ENCODE measurements at places on chromosomes 4 and X.

DNA sequence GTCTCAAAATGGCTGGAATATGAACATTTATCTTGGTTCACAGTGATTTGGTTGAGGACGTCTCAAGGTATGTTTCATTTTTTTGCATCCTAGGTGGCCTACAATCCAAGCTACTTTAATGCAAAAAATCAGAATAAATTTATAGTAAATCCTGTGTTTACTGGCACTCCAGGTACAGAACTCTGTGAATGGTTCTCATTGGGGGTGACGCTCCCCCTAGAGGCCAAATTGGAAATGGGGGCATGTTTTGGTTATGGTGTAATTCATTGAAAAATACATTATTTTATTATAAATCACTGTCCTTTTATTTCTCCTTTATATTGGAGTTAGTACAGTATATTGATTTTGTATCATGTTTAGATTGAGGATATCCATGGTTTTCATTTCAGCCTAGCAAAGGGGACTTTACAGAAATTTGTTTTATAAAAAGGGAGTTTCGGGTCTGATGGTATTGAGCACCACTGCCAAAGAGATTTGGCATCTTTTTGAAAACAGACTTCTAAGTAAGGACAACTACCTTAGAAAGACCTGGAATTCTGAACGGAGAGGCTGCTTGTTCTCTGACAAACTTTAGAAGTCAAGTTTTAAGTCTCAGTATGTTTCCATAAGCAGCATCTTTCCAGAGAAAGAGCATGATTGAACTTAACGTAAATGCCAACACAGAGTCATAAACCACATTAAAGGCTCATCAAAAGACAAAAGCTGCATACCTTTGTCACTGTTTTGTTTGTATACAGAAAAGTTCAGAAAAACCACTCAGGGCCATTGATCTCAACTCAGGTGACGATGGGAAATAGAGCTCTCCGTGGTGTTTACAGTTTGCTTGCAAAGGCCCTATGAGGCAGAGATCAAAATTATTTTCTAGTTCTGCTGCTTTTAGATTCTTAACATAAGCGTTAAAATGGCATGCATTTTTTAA, 19.4 kb downstream of the MTM1 start:
- DNase-seq: no peak

- DNase-seq: no peak
Observed at GRCh38 chr4:188484256-188484655, 345.0 kb downstream of the TRIML1 start.

DNA sequence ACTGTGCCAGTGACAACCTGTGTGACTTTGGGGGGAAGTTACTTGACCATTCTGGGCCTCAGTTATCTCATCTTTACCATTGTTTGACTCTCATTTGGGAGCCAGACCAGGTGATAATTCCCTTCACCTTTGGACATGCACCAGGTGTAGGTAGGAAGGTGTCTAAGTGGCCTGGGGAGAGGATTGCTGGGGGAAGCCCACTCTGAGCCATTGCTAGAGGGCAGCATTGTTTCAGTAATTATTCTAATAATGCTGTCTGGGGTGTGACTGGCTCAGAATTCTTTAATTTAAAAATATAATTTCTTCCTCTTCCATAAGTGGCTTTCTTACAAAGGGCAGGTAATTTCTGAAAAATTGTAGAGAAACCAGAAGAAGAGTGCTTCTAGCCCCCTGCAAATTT, 104.3 kb downstream of the RTL9 start:
- DNase-seq: no peak

GRCh38 chr4:67273666-67274065, 271.6 kb downstream of the CENPC start:
- no peak for DNase-seq

GRCh38 chr4:90215286-90215685, 88.1 kb downstream of the CCSER1 start:
- DNase-seq: no peak

DNA sequence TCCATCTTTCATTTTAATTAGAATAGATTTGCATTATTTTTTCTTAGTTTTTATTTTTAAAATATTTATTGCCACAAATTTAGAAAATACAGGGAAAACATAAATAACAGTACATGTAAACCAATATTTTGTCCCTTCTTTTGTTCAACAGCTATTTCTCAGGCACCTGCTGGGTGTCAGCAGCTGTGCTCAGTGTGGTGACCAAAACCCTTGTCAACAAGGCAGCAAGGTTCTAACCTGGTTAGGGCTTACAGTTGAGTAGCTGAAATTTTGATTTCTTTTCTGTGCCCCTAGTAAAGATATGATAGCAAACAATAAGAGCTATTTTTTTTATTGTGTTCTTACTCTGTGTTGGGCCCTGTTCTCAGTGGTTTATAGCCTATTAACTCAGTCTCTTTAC, 128.1 kb downstream of the PTTG2 start:
- no peak for DNase-seq

GRCh38 chr4:5004496-5004895, 14.8 kb downstream of the CYTL1 start:
- no peak for DNase-seq

DNA sequence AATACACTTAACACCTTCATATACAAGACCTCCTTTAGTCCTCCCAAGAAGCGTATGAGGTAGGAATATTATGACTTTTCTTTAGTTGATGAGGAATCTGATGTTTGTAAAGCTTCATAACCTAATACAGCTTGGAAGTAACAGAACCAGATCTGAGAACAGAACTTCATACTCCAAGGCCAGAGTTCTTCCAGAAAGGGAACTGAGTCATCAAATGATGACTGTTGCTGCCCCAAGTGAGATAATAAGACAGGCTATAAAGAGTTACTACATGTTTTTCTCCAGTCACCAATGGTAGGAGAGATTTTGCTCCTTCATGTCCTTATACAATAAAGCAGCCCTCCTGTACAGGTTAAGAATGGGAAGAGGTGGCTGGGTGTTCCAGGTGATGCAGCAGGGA, 74.3 kb upstream of the ANXA3 start:
- peak; percentile 13 for DNase-seq

- no peak for DNase-seq
Observed at GRCh38 chr4:75063433-75063832, 130.5 kb downstream of the PARM1 start.

GRCh38 chr4:110087070-110087708, 111.2 kb downstream of the ELOVL6 start:
- DNase-seq: peak; percentile 70

DNA sequence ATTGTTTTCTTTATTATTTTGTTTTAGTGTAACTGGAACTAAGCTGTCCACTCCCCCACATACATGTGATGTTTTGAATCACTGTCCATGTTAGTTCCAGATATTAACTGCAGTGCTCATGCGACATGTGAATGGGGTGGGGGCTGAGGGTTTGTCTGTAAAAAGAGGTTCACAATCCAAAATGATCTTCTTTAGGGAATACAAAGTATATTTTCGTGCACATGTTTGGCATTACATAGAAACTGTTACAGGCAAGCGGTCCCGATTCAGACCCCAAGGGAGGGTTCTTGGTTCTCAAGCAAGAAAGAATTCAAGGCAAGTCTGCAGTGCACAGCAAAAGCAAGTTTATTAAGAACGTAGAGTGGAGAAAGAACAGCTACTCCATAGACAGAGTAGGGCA, 296.5 kb upstream of the CLNK start:
- DNase-seq: no peak

GRCh38 chrX:110015032-110015431, 12.1 kb downstream of the TMEM164 start:
- DNase-seq: no peak

GRCh38 chr4:124337874-124338273, 374.7 kb downstream of the ANKRD50 start:
- no peak for DNase-seq

DNA sequence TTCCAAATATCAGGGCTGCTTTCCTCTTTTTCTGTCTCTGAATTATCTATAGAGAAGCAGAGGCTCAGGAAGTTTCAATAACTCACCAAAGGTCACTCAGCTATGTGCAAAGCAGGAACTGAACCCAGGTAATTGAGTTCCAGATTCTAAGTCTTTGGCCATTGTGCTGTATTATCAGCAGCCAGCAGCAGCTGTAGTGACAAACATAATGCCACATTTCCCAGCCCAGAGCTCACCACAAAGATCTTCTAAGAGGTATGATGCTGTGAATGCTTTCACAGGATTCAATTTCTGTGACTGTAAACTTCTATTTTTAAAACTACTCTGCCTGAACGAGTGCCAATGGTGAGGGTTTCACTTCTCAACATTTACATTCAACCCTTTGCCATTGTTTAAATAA, 56.4 kb downstream of the SPOCK3 start:
- no peak for DNase-seq

DNA sequence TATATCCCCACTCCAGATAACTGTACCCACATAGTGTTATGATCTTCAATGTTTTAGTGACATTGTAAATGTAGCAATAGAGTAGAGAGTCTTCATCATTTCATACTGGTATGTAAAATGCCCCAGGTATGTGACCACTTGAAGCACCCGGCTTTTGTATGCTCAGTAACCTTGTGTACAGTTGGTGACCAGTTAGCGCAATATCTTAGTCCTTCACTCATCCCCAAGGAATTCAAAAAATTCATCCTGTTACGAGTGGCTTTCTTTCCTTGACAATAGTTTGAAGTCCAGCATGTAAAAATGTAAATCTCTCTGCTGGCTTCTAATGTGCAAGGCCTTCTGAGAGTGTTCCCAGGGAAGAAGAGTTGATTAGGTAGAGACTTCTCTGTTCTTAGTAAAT, 145.6 kb downstream of the ARX start:
- no peak for DNase-seq

GRCh38 chr4:128582427-128582870, 227.1 kb upstream of the JADE1 start:
- no peak for DNase-seq

GRCh38 chr4:19230906-19231545, 1020.7 kb upstream of the SLIT2 start:
- no peak for DNase-seq

- no peak for DNase-seq
Observed at GRCh38 chr4:8850074-8850829, 21.4 kb downstream of the HMX1 start.

- no peak for DNase-seq
Observed at GRCh38 chr4:48949518-48950219, 36.4 kb upstream of the CWH43 start.

GRCh38 chr4:158624889-158625478, 46.7 kb downstream of the C4orf46 start:
- peak; percentile 11 for DNase-seq

DNA sequence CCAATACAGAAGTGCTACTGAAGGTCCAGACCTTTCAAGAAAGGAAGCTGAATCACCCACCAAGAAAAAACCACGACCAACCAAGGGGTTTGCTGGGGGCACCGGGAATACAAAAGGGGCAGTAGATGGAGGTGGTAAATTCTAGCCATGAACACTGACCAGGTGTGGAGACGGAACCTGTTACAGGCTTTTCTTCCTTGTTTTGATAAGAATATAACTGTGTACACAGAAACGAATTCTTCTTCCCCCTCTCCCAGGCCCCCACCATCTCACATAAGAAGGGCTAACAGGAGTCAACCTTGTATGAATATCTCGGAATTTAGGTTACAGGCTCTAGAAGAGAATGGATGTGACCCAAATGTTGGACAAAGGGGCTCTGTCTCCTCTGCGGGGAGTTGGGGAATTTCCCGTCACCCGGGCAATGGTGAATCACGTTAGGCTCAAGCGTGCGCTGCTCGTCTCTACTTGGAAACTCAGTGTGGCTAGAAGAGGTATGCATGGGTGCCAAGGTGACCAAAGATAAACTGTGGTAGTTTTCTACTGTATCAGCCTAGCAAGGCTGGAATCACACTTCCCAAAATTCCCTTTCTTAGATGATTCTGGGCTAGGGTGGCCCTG, 87.0 kb downstream of the AFAP1 start:
- DNase-seq: no peak

GRCh38 chrX:71996136-71996535, 85.5 kb downstream of the NHSL2 start:
- DNase-seq: no peak

- no peak for DNase-seq
Observed at GRCh38 chr4:137881641-137882040, 349.3 kb upstream of the PCDH18 start.

GRCh38 chr4:75895744-75896314, 6.4 kb downstream of the PPEF2 start:
- DNase-seq: no peak

- DNase-seq: no peak
Observed at GRCh38 chr4:8559524-8560264, 20.5 kb upstream of the GPR78 start.

DNA sequence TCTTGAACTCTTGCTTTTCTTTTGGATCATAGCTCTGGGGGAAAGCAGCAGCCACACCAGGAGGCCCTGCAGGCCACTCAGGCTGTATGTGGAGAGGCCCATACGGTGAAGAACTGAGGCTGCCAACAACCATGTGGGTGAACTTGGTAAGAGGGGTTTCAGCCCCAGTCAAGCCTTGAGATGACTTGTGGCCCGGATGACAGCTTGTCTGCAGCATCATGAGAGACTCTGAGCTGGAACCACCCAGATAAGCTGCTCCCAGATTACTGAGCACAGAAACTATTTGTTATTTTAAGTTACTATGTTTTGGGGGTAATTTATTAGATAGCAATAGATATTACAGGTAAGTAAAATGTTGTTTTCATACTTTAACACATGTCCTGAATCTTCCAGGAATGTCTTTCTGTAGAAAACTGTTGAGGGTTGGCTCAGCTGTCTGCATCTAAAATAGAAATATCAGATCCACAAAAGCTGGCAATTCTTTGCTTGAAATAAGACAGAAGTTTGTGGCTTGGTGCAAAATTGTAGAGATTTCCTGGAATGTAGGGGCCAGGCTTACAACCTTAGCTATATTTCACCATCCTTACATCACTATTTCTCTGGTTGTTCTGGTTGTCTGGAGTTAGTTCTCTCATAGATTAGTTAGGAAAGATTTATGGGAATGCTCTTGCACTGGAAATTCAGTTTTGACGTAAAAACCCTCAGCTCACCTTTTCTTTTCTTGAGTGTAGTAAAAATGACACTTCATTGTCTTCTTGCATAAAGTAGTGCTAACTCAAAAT, 272.1 kb downstream of the RAPGEF2 start:
- DNase-seq: peak; percentile 80

DNA sequence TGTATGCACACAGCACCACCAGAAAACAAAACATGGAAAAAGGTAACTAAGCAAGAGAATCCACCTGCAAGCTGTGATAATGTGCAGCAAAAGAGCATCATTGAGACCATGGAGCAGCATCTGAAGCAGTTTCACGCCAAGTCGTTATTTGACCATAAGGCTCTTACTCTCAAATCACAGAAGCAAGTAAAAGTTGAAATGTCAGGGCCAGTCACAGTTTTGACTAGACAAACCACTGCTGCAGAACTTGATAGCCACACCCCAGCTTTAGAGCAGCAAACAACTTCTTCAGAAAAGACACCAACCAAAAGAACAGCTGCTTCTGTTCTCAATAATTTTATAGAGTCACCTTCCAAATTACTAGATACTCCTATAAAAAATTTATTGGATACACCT, 90.2 kb downstream of the TET2 start:
- DNase-seq: no peak

- no peak for DNase-seq
Observed at GRCh38 chrX:74924449-74925224, 615 bp downstream of the NEXMIF start.

- no peak for DNase-seq
Observed at GRCh38 chrX:4663085-4663484, 949.6 kb upstream of the PRKX start.

All from fibroblast of skin of left biceps (primary cell).